Left lung (tissue), 14 donors: ENCODE measurements at places on chromosomes 13 and 19. TPM values are rescaled to one million over a fixed set of nuclear protein-coding genes. Genes with fewer than 3 reads are reported as not detected.

Gene ZNF850
- total RNA-seq: 3.3 TPM

Gene HSH2D
- 8.5 TPM for total RNA-seq

Gene ADGRE1
- 15.2 TPM for total RNA-seq

DNA sequence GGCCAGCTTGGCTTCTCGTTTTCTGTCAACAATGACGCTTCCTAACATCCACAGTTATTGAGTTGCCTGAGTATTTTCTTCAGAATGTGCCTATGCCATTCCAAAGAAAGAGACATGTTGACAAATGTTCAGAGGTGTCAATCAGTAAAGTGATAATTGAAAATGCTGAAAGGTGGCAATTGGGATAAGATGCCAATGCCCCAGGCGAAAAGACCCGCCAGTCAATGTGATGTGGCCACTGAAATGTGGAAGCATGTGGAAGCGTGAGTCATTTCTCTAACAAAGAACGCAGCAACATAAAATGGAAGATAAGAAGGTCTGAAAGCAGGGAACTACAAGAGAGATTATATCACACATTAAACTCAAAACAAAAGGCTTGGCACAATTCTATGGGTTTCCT lies 882.2 kb upstream of the SLC10A2 start:
- H3K4me1 ChIP-seq: no peaks in the 10 kb centered on the region
- no peaks in the 10 kb centered on the region for H3K27me3 ChIP-seq
- no peak for DNase-seq
- H3K36me3 ChIP-seq: no peaks in the 10 kb centered on the region
